T follicular helper cell (primary cell): ENCODE measurements at places on chromosomes 6 and 20.

DNA sequence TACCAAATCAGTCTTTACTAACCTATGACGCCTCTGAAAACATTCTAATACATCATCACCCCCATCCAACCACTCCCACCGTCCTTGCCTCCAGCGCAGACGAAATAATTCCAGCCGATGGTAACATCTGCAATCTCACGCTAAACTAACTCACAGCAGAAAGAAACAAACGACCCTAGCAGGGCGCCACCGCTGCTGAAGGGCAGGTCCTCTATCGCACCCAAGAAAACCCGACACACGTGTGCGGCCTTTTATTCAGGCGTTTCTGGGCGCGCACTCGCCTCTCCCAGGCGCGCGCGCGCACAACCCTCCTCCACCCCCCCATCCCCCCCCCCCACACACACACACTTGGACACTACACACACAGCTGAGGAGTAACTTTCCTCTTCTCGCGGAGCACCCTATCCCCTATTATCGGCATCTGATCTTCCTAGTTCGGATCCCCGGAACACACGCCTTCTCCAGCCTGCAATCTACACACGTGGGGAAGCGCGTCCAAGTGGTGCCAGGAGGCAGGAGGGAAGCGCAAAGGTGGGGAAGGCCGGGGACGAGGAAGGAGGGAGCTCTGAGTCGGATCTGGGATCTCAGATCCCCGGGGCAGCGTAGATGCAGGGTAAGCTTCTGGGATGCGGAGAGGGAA, 1.4 kb downstream of the GFOD1 start:
- DNase-seq, result no peak

DNA sequence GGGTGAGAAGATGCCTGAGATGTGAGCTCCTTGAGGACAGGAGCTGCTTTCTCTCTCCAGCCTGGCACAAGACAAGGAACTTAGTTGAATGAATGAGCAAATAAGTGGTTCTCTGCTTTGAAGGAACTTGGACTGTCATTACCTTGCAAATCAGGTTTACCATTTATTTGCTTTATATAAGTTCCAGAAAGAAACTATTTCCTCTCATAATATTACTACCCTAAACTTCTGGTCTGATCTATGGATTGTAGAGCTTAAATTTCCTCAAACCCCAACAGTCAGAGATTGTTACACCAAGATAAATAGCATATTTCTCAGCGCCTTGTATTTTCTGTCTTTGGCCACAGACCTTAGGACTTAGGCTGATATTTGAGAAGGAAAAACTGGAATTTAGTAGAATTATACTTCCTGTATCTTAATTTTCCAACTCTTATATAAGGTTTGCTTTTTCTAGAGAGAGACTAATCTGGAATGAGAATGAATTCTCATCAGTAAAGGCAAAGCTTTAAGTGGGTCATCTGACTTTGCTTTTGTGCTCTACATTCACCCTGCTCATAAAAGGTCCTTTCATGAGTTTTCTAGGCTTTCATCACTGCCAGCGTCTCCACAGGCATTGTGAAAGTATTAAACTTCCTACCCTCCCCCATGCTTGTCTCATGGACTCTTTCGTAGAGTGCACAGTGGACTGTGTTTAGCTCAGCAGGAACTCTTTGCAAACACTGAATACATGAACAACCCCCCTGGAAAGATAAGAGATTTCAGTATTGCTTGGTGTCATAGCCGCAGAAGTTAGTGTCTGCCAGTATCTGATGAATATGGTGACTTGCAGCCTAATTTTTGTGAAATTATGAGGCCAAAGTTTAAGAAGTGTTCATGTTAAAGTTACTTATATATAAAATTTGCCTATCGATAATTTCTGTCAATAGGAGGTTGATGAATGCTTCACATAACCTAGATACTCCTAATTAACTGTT, 74.0 kb downstream of the PTPRA start:
- no peak for DNase-seq

GRCh38 chr6:166032366-166033200, 135.1 kb downstream of the TBXT start:
- no peak for DNase-seq

- no peak for DNase-seq
Measured at GRCh38 chr20:58146081-58146745, 82.2 kb downstream of the ANKRD60 start.
